ENCODE measurements at places on chromosomes 16 and 17. TPM values are rescaled to one million over a fixed set of nuclear protein-coding genes. Genes with fewer than 3 reads are reported as not detected.

GRCh38 chr17:10111907-10112452 lies 86.4 kb downstream of the GAS7 start:
- no peak for DNase-seq

DNA sequence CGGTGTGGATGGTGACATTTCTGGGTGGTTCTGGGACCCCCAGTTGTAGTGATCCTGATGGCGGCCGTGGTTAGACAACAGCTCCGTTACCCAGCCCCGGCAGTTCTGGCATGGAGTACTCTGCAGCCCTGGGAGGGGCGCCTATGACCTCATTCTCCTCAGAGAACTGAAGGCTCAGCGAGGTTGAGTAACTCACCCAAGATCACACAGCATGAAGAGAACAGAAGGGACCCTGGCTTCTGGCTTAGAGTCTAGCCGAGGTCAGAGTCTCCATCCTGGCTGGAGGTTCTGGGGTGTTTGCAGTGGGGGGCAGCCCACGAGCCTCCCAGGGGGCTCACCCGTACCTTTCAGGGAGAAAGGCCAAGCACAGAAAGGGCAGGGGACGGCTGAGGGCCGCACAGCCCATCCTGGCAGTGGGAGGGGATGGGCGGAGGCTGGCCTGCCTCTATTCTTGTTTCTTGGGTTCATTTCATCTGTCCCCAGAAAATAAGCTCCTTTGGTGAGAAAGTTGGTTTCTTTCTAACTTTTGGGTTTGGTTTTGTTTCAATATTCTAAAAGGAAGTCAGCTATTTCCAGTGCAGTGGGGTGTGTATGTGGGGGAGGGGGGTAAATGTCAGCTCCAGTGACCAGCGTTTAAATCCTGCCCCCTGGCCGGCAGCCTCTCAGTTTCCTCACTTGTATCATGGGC lies 13.2 kb downstream of the ZFPM1 start:
- DNase-seq: no peak

The RBFOX1 gene
- 33.5 TPM for polyA plus RNA-seq

- DNase-seq: no peak
These were observed 1.3 kb downstream of the CDRT4 start for GRCh38 chr17:15466131-15466530.

The SNAI3 gene
- 6.8 TPM for polyA plus RNA-seq

The SCN4A gene
- polyA plus RNA-seq: 39.3 TPM

DNA sequence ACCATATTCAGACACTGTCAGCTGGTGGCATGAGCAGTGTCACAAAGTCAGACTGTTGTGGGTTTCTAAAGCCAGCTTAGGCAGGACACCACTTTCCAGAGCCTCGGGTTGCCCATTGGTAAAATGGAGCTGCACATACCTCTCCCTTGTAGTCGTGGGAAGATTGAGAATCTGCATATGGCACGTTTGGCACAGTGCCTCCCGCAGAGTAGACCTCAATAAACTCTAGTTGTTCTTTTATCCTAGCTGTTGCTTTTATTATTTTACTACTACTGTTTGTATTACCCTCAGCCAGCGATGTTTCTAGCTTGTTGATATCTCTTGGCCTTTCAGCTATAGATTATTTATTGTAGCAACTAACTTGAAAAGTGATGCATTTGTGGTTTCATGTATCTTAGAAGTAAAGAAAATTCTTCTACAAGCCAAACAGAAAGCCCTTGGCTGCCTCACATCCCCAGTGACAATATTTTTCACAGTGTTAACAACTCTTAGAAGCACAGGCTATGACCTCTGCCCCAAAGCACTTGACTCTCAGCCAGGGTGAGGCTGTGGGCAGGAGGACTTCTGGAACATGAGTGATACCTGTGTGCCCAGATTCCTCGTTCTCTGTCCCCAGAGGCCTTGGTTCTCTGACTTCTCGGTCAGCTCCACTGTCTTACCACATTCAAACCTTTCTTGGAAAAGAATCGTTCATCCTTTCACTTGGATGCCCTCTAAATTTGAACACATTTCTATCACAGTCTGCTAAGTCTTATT lies 351.6 kb downstream of the SNX29 start:
- DNase-seq: no peak

The SPATA32 gene
- not detected for polyA plus RNA-seq

DNA sequence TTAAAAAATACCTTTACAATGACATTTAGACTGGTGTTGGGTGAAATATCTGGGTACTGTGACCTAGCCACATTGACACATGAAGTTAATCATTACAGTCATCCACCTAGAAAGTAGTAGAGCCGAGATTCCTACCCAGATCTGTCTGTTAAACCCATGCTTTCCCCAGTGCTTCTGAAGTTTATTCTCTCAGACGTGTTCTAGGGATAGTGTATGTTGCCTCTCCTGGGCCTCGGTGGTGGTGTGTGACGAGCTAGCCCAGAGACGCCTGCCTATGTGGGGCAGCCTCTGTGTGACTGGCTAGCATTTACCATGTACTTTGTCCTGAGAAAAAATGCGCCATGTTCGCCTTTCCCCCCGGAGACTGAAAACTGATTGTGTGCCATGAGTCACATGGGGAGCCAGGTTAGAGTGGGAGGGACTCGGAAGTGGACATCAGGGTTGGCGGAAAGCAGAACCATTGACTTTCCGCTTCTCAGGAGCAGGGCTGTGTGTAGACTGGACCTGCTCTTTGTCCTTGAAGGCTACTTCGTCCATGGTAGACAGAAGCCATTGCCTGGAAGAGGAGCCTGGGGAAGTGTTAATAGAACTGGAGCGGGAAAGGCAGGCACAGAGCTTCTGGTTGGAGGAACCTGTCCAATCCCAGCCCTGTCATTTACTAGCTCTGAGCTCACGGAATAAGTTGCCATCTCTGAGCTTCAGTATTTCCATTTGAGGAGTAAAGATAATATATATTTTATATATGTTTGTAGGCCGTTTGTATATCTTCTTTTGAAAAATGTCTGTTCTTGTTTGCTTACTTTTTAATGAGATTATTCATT lies 235.5 kb downstream of the SNX29 start:
- DNase-seq: no peak

DNA sequence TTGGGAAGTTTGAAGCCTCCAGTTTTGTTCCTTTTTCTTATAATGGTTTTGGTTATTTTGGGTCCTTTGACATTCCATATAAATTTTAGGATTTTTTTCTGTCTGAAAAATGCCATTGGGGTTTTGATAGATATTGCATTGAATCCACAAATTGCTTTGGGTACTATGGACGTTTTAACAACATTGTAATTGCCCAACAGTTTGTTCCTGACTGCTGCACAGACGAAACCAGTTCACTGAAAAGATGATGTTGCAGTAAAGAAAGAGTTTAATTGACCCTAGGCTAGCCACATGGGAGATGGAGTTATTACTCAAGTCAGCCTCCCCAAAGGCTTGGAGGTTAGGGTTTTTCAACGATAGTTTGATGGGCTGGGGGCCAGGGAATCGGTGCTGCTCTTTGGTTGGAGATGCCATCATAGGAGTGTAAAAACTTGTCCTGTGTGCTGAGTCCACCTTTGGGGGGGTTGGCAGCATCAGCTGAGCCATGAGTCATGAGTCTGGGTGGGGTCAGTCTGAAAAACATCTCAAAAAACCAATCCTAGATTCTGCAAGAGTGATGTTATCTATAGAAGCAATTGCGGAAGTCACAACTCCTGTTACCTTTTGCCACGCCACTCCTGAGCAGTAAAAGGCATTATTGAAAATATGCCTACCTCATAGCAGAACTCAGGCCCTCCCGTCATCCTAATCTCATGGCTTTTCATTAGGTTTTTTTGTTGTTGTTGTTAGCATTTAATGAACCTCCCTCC lies 2.7 kb upstream of the PRSS41 start:
- DNase-seq: no peak

DNA sequence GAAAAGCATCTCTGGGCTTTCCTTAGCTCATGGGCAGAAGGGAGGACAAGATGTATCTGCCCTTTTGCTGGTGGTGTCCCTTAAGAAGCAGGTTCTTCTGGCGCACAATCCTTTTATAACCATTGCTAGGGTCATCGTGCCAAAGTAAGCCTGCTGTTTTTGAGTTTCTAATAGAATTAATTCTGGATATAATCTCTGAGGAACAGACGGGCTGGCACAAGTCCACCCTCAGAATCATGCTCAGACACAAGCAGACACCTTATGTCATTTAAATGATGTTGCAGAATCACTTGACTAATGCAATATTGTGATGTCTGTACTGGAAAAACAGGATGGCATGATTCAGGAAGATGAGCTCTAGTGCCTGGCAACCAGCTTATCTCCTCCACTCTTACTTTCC lies 18.8 kb upstream of the MMD start:
- DNase-seq: no peak

DNA sequence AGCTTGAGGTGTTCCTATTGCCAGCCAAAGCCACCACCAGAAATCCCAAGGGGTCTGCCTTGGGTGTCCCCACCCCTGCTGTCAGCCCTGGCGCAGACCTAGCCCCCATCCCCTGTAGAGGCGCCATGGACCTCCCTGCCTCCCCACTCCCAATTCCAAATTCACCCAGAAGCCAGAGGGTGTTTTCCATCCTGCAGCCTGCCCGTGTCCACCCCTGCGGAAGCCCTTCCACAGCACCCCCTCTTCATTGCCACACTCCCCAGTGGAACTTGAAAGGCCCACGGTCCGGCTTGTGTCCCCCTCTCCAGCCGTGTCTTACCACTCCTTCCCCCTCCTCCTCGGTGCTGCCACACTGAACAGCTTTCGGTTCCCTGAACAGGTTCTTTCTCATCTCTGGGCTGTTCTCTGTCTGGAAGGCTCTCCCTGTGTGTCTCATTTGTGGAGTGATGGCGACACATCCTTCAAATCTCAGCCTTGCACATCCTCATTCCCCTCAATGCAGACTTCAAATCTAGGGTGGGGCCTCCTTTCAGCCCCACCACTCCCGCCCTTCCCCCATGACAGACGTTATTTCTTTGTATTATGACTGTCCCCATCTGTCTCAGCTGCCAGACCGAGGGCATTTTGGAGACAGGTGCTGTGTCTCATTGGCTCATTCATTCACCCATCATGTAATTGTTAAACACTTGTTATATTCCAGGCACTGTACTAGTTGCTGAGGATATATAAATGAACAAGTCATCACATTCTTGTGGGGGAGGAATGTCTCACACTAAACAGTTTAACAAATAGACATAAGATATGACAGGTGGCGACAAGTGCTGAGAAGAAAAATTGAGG lies 36.3 kb downstream of the ADGRG5 start:
- DNase-seq: no peak

- no peak for DNase-seq
These were observed 53.6 kb downstream of the ZFPM1 start for GRCh38 chr16:88506723-88507122.

GRCh38 chr17:49984283-49984682 lies 10.7 kb downstream of the DLX3 start:
- no peak for DNase-seq

The MLLT6 gene
- 55.9 TPM for polyA plus RNA-seq

DNA sequence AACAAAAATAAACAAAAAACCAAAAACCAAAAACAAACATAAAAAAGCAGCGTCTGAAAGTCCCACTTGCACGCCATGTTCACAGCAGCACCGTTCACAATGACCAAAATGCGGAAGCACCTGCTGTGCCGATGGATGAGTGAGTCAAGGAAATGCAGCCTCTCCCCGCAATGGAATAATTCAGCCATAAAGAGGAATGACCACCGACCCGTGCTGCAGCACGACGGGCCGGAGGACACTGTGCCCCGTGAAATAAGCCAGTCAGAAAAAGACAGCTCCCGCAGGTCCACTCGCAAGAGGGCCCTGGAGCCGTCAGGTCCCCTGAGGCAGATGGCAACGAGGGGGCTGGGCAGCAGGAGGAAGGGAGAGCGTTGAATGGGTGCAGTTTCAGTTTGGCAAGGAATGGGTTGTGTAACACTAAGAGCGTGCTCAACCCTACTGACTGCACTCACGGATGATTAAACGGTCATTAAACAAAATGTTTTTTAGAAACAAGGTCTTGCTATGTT lies 5.1 kb downstream of the CLCN7 start:
- DNase-seq: no peak
